Stimulated activated CD4-positive, alpha-beta T cell treated with anti-CD3 and anti-CD28 coated beads, TNF-alpha, amount 100 ng/mL, for 1 hour (primary cell): ENCODE measurements at places on chromosomes 11 and 22.

GRCh38 chr11:85423316-85423715 lies 203.8 kb downstream of the DLG2 start:
- no peak for DNase-seq

GRCh38 chr22:21009638-21010425 lies 5.1 kb upstream of the P2RX6 start:
- DNase-seq: no peak

DNA sequence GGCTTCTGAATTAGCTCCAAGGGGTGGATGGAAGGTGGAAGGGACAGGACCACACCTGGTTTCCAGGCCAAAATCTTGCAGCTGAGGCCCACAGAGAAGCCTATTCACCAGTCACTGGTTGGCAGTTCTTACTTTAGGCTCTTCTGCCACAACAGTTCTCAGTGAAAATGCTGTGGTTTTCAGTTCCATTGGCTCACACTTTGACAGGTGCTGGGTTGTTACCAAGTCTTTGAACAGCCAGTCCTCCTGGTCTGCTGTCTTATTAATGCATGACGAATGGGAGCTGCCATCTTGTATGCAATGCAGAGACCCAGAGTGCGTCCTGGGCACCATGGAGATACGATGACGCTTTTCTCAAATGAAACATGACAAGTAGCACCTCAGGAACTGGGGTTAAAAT lies 232.0 kb upstream of the ZBED5 start:
- DNase-seq: no peak

GRCh38 chr11:103993507-103993906 lies 42.9 kb upstream of the DDI1 start:
- DNase-seq: no peak

GRCh38 chr11:78418584-78419211 lies 1.1 kb upstream of the GAB2 start:
- no peak for DNase-seq

GRCh38 chr11:126630893-126631798 lies 275.7 kb downstream of the ST3GAL4 start:
- DNase-seq: no peak

DNA sequence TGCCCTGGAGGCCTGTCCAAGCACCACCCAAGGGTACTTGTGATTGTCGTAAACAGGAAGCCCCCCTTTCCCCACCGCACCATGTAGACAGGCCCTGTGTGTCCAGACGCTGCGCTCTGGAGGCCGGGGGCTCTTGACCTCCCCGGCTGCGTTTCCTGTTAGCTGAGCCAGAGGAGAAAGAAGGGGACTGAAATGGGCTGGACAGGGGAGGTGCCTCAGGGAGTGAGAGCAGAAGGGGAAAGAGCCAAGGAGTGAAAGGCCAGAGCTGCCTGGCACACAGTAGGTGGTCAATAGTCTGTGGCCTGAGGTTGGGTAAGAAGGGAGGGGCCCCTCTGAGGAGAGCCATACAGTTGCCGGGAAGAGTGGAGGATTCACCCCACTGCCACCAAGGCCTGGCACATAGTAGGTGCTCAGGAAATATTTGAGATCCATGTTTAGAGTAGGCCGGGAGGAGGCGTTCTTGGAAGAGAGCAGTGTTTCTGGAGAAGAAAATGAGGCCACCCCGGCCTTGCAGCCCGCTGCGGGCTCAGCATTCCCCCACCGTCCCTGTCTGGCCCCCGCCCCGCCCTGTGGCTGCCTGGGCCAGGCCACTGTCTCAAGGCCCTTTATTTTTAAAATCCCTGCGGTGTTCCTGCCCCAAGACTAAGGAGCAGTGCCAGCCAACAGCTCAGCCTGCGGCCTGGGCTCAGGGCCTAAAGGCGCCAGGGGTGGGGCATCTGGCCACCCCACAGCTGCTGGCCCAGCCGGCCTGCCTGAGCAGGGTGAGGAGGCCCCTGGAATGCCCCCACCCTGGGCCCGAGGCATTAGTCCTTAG lies 13.6 kb upstream of the CDC42EP1 start:
- DNase-seq: no peak

- DNase-seq: no peak
Observed at GRCh38 chr11:69199583-69200315, 44.0 kb downstream of the SMIM38 start.

- no peak for DNase-seq
Observed at GRCh38 chr11:63682066-63683021, 1.0 kb downstream of the RTN3 start.

GRCh38 chr22:24432059-24432853 lies 4.9 kb downstream of the ADORA2A start:
- DNase-seq: no peak

GRCh38 chr22:25566898-25567235 lies 2.4 kb downstream of the GRK3 start:
- no peak for DNase-seq

DNA sequence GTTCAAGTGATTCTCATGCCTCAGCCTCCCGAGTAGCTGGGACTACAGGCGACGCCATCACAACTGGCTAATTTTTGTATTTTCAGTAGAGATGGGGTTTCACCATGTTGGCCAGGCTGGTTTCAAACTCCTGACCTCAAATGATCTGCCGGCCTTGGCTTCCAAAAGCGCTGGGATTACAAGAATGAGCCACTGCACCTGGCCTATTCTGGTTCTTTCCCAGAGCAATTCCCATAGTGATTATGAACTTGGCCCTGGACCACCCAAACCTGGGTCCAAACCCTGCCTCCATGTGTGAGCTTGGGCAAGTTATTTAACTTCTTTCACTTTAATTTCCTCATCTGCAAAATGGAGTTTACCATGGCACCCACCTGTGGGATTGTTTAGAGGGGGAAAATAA lies 61.5 kb upstream of the HEPHL1 start:
- DNase-seq: no peak
